ENCODE measurements at places on chromosomes 6 and 20.

GRCh38 chr20:61026731-61027130, 225.3 kb upstream of the CDH4 start:
- peak; percentile 31 for DNase-seq

- no peak for DNase-seq
These were observed 194.5 kb downstream of the EYA2 start for GRCh38 chr20:47089151-47089550.

DNA sequence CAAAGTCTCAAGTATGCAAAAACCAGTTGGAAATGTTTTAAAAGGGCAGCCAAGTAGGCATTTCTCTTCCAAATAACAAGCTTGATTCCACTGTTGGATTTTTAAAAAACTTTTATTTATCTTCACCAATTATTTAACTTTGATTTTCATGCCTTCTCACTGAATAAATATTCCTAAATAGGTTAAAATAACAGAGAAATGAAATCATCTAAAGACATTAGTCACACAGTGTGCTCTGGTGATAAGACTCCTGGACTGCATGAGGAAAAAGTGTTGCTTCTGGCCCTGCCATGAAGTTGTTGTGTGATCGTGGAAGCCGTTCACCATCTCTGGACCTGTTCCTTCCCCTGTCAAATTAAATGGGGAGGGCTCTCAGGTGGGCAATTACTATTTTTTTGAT, 33.8 kb upstream of the IGF2R start:
- DNase-seq: no peak

DNA sequence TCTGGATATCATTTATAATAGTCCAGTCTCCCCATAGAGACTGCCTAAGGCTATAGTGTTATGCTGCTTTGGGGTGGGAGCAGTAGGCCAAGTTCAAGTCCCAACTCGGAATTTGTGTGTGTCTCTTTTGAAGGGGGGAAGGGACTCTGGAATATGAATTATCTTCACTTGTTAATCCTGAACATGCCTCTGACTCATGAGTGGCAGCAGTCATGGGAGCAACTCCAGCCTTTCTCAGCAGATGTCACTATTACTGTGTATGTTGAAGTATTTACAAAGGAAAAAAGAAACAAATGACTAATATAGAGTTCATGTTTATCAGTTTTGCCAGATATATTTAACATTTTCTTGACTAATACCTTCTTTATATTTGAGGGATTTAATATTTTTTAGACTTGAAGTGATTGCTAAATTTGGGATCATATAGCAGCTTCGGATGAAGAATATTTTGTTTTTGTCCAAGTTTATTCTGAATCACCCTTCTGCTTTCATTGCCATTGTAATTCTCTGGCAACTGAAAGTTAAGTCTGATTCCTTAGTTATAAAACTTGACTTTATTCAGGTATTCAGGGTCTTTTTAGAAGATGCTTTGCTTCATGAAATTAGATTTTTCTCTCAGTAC, 23.4 kb downstream of the FAM217A start:
- DNase-seq: no peak

DNA sequence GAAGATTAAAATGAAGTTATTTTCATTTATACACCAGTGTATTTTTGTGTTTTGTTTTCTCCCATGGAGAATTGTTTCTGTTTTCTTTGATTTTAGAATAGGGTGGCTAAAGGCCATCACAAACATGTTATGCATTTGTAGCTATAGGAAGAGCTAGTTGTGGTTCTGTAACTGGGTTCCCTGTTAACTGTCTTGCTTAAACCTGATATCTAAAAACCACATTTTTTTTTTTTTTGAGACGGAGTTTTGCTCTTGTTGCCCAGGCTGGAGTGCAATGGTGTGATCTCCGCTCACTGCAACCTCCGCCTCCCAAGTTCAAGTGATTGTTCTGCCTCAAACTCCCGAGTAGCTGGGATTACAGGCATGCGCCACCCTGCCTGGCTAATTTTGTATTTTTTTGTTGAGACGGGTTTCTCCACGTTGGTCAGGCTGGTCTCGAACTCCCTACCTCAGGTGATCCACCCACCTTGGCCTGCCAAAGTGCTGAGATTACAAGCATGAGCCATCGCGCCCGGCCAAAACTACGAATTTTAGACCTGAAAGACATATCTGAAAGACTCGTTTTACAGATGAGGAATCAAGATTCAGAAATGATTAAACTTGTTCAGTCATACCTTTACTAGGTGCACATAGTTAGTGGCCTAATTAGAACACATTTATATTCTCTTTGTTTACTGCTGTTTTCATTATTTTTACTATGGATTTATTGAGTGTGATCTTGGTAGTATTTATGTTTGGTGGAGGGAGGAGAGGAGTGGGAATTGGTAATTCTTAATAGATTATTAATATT, 18.0 kb downstream of the SCAF8 start:
- DNase-seq: no peak

- no peak for DNase-seq
These were observed 54.9 kb upstream of the PTPRT start for GRCh38 chr20:43244647-43245046.

DNA sequence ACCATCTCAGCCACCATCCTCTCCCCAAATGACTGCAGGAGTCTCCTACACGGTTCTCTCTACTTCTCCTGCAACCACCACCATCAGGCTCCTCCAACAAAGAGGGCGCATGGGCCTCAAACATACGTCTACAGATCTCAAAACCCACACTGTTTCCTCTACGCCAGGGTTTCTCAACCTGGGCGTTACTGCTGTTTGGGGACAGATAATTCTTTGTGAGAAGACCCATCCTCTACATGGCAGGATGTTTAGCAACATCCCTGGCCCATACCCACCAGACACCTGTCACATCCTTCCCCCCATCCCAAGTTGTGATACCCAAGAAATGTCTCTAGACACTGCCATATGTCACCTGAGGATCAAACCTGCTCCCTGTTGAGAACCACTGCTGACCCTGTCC, 45.0 kb downstream of the ELMO2 start:
- DNase-seq: no peak

GRCh38 chr6:45590226-45590625, 212.5 kb upstream of the SUPT3H start:
- no peak for DNase-seq

GRCh38 chr20:8853805-8854338, 215.0 kb upstream of the PLCB4 start:
- peak; percentile 66 for DNase-seq

GRCh38 chr20:19110881-19111460, 101.5 kb upstream of the SLC24A3 start:
- DNase-seq: peak; percentile 45

GRCh38 chr20:50244352-50245149, 53.9 kb downstream of the CEBPB start:
- DNase-seq: no peak

GRCh38 chr6:154683756-154684523, 49.3 kb upstream of the SCAF8 start:
- no peak for DNase-seq

DNA sequence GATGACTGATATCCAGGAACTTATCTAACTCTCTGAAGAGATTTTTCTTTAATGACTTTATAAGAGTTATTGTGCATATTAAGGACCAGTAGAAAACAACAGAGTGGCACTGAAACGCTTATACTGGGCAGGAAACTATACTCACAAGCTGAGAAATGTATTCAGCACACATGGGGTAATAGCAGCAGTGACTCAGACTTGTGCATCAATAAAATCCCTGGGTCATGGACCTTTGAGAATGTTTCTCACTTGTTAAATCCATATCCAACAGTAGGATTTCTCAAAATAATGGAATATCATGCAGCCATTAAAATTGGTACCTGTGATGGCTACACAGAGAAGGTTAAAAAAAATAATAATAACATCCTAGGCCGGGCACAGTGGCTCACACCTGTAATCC, 219.5 kb downstream of the BTBD9 start:
- DNase-seq: no peak

- DNase-seq: no peak
These were observed 54.1 kb upstream of the UBR2 start for GRCh38 chr6:42509765-42510164.

GRCh38 chr6:81625216-81625615, 127.3 kb downstream of the TENT5A start:
- no peak for DNase-seq

GRCh38 chr6:131061041-131061750, 1.8 kb downstream of the EPB41L2 start:
- no peak for DNase-seq

DNA sequence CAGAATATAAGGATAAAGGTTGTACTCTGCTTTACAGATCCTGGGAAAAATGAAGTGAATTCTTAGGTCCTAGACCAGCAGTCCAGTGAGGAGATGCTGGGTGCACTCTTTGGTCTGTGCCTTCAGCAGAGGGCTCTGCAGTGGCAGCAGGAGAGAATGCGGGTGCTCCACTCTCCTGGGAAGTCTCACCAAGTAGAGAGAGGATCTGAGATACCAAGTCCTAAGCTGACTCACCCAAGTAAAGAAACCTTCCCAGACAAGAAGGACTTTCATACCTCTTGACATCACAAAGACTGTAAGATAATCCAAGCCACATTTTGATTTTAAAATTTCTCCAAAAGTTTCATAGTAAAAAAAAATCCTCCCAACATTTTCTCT, 116.9 kb upstream of the EMILIN3 start:
- DNase-seq: no peak

DNA sequence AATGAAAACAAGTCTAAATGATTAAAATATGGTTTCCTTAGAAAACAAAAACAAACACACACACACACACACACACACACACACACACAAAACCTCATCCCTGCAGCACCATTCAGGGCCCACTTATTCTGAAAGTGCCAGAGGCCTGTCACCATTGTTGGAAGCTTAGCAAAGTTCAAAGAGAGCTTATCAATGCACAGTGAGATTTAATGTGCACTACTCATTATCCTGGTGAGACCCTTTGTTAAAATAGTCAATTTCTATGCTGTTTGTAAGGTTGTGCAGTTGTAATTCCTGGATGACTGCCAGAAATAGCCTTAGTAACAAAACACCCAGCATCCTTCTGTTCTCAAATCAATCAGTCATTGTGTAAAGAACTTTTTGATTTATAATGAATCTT, 482.9 kb downstream of the GRIK2 start:
- DNase-seq: peak; percentile 41

DNA sequence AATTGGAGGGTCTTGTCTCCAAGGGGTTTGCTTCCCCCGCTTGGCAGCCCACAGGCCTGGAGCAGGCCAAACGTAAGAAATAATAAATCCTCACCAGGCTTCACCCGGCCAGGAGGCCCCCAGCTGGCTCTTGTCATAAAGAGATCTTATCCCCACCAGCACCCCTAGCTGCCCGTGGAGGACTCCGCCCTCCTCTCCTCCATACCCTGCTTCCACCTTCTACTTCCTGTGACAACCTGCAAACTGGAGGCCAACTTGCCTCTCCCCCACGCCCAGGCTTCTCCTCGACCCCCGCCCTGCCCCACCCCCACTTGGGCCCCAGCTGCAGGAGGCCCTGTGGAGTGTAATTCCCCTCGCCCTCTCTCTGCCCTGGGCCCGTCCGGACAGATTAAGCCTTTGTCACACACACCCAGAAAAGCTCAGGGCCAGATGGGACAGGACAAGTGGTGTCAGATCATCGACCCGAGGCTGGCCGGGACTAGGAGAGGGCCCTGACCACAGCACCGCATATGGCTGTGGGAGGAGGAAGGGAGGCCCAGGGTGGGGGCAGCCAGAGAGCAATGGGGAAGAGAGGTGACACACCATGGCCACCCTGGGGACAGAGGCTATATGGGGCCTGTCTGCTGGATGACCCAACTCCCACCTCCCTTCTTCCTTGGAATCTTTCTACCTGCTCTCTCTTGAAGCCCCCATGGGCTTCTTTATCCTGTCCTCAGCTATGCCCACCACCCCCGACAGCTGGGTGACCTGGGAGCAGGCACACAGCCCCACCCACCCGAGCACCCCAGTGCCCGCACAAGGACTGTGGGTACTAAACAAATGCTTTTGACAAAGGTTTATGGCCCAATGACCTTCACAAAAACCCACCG, 3.9 kb downstream of the NOL4L start:
- DNase-seq: no peak

GRCh38 chr6:4460586-4461475, 315.4 kb upstream of the CDYL start:
- DNase-seq: no peak

DNA sequence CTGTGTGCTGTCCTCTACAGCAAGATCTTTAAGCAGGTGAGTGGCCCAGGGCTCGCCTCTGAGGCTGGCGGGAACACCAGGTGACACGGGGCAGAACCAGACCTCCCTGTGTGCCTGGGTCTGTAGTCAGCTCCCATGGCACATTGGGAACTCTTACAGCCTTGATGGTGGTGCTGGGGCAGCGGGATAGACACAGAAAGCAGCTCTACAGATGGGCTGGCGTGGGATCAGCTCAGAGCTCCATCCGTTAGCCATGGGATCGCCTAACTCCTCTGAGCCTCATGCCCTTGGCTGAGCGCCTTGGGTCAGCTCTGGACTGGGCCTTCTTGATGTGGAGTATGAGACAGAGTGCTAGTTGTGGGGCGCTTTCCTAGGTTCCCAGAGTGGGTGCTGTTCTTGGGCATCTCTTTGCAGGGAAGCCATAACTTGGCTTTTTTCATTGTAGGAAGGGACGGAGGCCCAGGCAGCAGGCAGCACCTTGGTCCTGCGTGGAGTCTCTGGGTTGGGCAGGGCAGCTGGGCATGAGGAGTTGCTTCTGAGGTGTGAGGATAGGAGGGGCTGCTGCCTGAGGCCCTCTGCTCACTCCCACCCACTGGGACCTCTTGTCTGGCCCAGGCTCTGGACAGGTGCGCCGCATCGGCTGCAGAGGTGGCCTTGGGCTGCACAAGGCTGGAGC, 51.3 kb downstream of the EFCAB8 start:
- no peak for DNase-seq

DNA sequence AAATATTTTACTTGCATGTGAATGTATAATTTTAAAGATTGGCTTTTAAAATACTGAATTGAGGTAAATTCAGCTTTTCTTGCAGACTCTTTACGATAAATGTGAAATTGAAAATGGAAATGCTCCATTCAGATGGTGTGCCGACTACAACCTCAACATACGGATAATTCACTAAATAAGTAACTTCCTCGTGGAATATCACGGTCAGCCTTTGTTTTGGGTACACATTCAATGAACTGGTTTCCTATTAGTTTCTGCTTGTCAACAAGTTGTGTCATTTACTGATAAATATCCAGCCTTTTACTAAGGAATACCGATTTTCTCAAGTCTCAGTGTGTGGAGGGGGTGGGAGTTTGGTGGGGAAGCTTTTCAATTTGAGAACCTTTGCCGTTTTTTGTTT, 2.4 kb upstream of the IRF4 start:
- no peak for DNase-seq

GRCh38 chr6:41730531-41731436, 4.6 kb downstream of the TFEB start:
- no peak for DNase-seq

Measured in NCI-H1105 (cell line).